Ammon's horn (tissue), 1 donor: ENCODE measurements at places on chromosomes 11 and 22.

DNA sequence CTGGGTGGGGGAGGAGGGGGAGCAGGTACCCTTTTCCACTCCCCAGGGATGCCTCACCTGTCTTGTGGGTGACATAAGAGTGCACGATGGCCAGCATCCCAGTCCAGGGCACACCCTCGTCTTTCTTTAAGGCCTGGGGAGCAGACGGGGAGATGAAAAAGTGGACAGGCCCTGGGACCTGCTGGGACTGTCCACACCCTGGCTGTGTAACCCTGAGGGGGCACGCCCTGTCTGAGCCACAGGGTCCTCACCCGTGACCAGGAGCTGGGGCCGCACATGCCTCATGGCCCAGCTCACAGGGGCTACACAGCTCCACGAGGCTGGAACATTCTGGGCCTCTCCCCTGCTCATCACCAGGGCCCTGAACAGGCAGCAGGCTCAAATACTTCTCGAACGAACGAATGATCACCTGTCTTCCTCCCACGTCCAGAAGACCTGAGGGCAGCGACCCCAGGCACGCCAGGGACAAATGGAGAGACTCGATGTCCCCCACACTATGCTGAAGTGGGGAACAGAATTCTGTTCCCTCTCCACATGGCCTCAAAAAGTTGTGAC is 123.9 kb downstream of the PHF21B start:
- no peak for DNase-seq

GRCh38 chr11:12618743-12619540 is 55.3 kb upstream of the TEAD1 start:
- DNase-seq: no peak

DNA sequence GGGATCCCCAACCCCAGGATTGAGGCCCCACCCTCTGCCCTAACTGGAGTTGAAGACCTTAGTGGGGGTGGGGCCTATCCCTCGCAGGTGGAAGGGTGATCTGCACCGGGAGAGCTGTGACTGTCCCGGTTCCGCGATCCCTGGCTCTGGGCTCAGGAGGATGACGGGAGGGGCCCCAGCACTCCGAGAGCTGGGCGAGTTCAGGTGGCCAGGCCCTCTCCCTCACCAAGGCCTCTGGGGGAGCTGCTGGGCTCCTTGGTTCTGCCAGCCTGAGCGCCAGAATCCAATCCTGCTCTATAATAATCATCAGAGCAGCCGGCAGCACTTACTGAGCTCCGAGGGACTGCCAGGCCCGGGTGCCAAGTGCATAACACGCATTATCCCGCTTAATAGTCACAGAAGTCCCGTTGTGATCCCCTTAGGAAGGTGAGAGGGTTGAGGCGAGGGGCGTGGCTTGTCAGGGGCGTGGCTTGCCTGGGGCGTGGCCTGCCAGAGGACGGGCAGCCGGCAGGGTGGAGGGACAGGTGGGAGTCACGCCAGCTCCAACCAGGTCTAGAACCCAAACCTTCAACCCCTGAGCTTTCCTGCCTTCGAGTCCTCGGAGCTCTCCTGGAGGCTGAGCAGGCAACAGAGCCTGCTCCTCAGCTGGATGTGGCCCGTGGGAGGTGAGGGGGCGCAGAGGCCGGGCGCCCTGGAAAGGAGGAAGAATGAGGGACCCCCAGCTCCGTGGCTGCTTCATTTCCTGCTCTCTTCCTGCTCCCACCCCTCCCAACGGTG is 7.3 kb upstream of the SYT7 start:
- no peak for DNase-seq

- no peak for DNase-seq
Observed at GRCh38 chr11:77502346-77502905, 28.5 kb upstream of the PAK1 start.

DNA sequence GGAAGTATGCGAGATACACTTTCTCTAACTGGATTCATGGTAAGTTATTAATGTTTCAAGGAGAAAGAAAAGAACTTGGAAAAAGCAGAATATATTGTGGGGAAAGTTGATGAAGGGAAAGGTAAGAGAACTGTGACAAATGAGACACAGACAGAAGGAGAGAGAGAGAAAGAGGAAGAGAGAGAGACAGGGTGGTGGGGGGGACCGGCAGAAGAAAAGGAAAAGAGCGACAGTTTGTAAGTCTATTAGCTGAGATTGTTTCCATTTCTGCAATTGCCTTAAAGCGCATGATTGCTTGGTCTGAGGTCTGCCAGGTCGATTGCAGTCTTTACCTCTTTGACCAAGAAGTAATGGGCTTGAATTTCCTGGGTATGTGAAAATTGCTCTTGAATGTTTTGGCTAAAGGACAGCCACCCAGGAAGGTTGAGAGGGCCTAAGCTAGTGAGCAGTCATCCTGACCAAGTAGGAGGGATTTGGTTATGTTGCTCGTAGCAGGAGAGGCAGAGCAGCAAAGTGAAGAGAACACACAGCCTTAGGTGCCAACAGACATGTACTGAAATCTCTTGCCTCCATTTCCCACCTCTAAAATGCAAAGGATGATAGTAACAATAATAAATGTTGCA is 23.6 kb upstream of the TMA7B start:
- DNase-seq: no peak

DNA sequence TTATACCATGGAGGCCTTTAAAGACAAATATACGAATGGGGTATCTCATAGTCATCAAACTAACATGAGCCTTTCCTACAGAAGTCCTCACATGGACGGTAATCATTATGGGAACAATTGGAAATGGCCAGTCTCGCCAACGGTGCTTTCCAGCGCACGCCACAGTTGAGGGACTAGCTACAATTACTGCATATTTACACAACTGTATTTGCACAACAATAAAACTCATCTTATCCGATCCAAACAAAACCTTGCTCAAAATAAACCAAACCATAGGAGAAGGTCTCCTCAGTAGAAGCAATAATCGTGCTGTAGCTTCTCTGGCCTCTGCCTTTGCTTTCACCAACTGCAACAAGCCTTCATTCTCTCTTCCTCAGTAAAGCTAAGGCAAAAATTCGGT is 5.9 kb downstream of the CADM1 start:
- no peak for DNase-seq

DNA sequence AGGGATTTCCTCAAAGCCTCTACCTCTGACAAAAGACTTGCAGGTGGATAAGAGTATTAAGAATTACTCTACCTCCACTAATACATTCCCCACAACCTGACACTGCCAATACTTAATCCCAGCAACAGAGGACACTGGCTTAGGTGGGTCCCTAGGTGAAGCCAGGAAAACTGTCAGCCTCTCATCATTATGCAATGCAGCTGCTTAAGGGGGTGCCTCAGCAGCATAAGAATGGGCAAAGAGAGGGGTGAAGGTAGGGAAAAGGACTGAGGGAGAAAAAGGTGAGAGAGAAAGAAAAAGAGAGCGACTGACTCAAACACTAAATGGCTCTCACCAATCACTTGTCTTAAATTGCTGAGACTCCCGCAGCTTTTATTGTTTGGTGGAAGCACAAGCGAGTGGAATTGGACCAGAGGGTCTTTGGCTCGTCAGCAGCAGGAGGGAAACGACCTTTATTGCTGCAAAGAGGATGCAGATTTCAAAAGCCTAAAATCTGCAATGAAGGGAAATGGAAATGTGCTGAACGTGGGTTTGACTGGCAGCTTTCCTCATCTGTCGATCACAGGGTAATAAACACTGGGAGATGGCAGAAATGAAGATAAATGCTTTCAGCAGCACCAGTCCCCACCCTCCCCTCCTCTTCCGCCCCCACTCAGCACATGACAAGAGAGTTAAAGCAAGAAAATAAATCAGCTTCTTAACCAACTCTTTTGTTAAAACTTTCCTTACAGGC is 64.9 kb upstream of the CHRM4 start:
- DNase-seq: peak; percentile 24
